Muscle of arm (tissue), 14 donors: ENCODE measurements at places on chromosomes 2 and 18. TPM values are rescaled to one million over a fixed set of nuclear protein-coding genes. Genes with fewer than 3 reads are reported as not detected.

Gene PRKAG3
- polyA plus RNA-seq = 33.6 TPM

Gene CYRIA
- polyA plus RNA-seq = 8.9 TPM

Gene SMAD2
- polyA plus RNA-seq = 71.1 TPM

Gene FMNL2
- 18.6 TPM for polyA plus RNA-seq

- no peak for DNase-seq
Measured at GRCh38 chr2:9416962-9417316, 6.4 kb downstream of the ITGB1BP1 start.

- no peak for DNase-seq
Measured at GRCh38 chr2:142875010-142875409, 2.5 kb upstream of the KYNU start.

DNA sequence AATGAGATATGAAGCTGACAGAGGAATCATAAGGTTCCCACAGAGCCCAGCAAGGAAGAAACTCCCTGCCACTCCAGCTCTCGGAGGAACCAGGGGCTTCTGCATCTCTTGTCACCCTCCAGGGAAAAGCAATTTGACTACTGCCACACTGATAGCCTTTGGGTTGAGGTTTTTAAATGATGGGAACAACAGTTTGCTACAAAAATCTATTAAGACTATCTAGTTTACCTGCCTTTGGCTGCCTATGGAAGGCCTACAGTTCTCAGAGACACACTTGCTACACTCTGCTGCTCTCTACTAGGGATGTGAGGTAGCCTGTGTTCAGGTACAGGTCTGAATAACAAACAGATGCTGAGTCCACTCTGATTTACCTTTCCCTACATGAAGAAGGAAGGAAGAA, 161.9 kb downstream of the NBAS start:
- DNase-seq = no peak
